Activated CD4-positive, alpha-beta memory T cell treated with anti-CD3 and anti-CD28 coated beads for 36 hours (primary cell): ENCODE measurements at places on chromosomes 1 and 21. TPM values are rescaled to one million over a fixed set of nuclear protein-coding genes. Genes with fewer than 3 reads are reported as not detected.
A peak's percentile ranks its signal among the peaks of the same experiment; 100 is the strongest.

- peak overlapping the region; percentile 23 for H3K27ac ChIP-seq
- peaks cover 10% of the 10 kb centered on the region for H3K4me1 ChIP-seq
- H3K36me3 ChIP-seq = peaks cover 41% of the 10 kb centered on the region
- DNase-seq = no peak
These were observed 42.1 kb downstream of the YARS1 start for GRCh38 chr1:32774950-32775634.

OR10Z1 gene
- not detected for total RNA-seq

DNA sequence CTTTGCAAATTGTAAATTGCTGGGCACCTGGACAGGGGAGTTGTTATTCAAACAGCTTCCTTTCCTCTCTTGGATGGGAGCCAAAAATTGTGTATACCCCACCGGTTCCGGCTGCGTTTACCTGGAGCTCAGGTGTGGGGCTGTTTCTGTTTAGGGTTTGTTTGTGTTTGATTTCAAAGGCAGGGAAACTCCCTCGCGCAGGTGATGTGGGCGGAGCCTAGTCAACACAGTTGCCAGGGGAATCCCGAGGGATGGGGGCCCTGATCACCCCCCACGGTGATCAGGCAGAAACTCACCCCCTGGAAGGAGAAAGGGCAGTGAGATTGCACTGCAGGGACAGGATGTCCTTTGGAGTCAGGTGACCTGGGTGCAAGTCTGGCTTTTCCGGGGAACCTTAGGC, 28.3 kb downstream of the CDCP2 start:
- H3K27ac ChIP-seq = no peak overlapping the region
- no peaks in the 10 kb centered on the region for H3K36me3 ChIP-seq
- no peak for DNase-seq
- no peak overlapping the region for H3K4me3 ChIP-seq

DNA sequence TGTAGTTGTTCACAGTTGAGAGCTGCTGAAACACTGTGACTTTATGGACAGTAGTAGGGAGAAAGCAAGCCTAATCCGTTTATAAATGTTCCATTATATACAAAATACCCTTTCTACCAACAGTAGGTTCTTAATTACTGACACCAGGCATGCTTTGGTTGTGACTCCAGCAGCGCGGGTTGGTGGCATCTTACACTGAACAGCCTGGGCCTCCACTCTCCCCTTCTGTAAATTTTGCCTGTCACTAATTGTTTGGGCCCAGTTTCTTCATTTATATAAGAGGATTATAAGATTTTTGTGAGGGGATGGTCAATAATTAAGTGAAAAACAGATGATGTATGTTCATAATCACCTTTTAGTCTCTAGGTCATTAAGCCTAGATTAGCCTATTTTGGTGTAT, 58.2 kb downstream of the ITSN1 start:
- DNase-seq = no peak
- H3K36me3 ChIP-seq = no peaks in the 10 kb centered on the region
- H3K4me1 ChIP-seq = no peaks in the 10 kb centered on the region

DNA sequence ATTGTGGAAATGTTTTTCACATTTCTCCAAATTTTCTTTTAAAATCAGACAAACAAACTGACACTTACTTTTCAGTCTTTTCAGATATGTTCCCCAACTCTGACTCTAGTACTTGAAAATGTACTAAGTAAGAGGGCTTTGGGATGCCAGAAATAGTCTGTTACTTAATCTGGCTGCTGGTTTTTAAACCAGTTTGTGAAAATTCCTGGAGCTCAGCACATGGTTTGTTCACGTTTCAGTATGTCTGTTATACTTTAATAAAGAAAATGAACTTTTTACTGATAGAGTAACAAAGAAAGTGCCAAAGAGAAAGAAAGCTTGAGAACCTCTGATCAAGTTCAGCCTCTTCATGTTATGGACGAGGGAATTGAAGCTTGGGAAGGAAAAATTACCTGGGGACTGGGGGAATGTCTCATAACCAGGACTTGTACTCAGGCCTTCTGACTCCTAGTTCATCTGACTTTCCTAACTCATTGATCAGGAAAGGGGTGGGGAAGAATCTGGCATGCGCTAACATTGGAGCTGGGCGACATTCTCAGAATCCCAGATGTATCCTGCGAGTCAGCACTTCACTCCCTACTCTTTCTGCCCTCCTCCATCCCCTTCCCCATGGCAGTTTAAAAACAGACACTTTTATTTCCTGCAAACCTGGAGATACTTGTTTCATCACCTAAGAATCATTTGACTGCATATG, 30.8 kb upstream of the DNAJC6 start:
- H3K27me3 ChIP-seq = peaks cover 9% of the 10 kb centered on the region
- DNase-seq = no peak
- H3K4me1 ChIP-seq = no peaks in the 10 kb centered on the region
- no peaks in the 10 kb centered on the region for H3K36me3 ChIP-seq

DNA sequence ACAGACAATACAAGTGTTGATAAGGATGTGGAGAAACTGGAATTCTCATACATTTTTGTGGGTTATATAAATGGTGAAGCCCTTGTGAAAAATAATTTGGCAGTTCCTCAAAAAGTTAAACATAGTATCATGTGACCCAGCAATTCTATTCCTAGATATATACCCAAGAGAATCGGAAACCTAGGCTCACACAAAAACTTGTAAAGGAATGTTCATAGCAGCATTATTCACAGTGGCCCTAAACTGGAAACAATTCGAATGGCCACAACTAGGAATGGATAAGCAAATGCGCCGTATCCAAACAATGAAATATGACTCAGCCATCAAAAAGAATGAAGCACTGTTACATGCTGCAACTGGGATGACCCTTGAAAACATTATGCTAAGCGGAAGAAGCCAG, 3.9 kb upstream of the CD247 start:
- H3K27ac ChIP-seq = no peak overlapping the region
- DNase-seq = no peak
- no peak overlapping the region for H3K4me3 ChIP-seq
- H3K4me1 ChIP-seq = peaks cover 14% of the 10 kb centered on the region

CENPL gene
- 26.3 TPM for total RNA-seq

PLA2G5 gene
- total RNA-seq = not detected

DNA sequence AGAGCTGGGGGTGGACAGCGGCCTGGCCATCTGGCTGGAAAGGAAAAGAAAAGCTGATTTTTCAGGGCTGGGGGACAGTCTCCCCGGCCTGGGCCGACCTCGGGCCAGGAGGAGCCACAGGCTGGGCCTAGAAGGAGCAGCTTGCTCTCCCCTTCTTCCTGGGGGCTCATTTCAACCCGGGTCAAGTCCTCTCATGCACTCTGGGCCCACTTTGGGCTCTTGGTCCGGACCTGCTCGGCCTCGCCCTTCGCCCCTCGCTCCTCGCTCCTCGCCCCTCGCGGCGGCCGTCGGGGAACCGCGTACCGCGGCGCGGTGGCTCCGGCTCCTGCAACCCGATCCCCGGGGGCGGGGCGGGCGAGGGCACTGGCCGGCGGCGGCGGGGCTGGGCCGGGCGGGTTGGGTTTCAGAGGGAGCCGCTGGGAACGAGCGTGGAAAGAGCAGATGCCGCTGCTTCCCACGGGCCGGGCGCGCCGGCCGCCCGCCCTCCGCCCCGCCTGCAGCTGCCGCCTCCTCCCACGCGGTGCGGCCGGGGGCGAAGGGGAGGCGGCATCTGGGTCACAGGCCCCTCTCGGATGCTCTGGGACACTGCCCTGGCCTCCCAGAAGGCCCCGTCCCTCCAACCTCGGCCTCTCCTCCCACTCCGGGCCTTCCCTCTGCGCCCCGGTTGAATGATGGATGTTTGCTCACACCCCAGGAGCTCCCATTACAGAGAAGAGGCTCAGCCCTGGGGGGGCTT, 6.6 kb downstream of the HEYL start:
- no peaks in the 10 kb centered on the region for H3K36me3 ChIP-seq
- peaks cover 27% of the 10 kb centered on the region for H3K27me3 ChIP-seq
- no peak for DNase-seq
- no peak overlapping the region for H3K4me3 ChIP-seq
- H3K4me1 ChIP-seq = peaks cover 16% of the 10 kb centered on the region

DNA sequence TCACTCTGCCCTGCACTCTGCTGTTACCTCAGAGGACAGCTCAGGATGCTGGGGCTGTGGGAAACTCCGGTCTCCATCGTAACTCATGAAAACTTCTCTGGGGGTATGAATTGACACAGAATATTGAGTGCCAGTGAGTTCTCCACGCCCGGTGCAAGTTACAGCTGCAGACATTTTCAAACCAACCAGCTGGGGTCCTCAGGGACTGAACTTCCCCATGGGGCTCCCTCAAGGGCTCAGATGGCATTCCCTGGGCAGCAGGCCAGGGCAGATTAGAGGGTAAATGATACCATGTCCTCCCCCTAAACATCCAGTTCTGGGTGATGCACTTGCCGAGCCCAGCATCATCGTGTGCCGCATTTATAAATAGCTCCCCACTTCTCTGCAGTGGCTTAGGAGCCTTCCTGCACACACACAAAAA, 27.8 kb upstream of the CCSAP start:
- no peak for DNase-seq
- no peaks in the 10 kb centered on the region for H3K36me3 ChIP-seq
- no peak overlapping the region for H3K4me3 ChIP-seq
- H3K4me1 ChIP-seq = no peaks in the 10 kb centered on the region
- peaks cover 15% of the 10 kb centered on the region for H3K27me3 ChIP-seq

ITGB2 gene
- total RNA-seq = 247 TPM

NR0B2 gene
- total RNA-seq = not detected

GPR161 gene
- 0.97 TPM for total RNA-seq

- H3K4me1 ChIP-seq = no peaks in the 10 kb centered on the region
- DNase-seq = no peak
- no peaks in the 10 kb centered on the region for H3K27me3 ChIP-seq
- H3K36me3 ChIP-seq = peaks cover 26% of the 10 kb centered on the region
These were observed 47.6 kb downstream of the KDM5B start for GRCh38 chr1:202760589-202760988.

NFASC gene
- 0.24 TPM for total RNA-seq

DNA sequence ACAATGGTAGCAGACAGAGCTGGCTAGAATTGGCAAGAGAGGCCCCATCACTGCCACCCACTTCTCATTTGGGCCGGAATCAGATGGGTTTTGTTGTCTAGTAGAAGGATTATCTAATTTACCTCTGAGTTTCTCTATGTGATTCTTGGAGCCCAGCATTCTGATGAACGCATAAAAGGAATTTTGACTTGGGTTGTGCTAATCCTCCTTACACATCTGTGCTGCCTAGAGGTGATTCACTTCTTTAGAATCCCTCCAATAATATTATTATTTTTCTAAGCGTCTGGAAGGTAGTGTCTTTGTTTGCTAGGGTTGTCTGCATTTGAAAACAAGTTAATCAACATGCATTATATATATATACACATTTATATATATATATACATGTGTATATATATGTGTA, 118.1 kb downstream of the RUNX1 start:
- no peak for DNase-seq
- H3K36me3 ChIP-seq = peaks cover 2% of the 10 kb centered on the region
- no peaks in the 10 kb centered on the region for H3K27me3 ChIP-seq

GRCh38 chr1:21126324-21126723, 50.4 kb downstream of the EIF4G3 start:
- no peaks in the 10 kb centered on the region for H3K4me1 ChIP-seq
- DNase-seq = no peak
- no peak overlapping the region for H3K4me3 ChIP-seq
- peaks cover 14% of the 10 kb centered on the region for H3K36me3 ChIP-seq

DNA sequence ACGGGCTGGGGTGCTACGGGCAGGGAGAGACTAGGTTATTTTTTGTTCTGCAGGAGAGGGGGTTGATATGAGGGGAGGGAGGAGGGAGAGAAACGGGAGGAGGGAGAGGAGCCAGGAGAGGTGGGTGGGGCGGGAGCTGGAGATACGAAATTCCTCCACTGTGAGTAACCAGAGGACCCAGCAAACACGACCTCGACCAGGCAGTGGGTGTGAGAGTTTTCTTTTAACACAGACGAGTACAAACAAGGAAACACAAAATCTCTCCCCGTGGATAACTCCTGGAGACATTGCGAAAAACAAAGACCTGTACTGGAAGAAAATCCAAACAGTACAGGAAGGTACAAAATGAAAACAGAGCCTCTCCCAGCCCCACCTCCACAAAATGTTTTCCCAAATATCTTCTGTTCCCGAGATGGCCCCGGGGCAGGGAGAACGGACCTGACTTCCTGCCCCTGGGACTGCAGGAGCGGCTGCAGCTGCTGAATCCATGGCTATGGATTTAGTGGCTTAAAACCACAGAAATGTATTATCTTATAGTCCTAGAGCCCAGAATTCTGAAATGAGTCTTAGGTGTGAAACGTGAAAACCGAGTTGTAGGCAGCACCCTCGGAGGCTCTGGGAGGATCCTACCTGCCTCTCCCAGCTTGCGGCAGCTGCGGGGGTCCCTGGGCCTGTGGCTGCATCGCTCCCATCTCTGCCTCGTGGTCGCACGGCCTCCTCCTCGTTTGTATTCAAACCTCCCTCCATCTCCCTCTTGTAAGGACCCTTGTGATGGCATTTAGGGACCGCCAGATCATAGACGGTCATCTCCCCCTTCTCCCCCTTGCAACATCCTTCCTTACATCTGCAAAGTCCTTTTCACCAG, 82.2 kb downstream of the RIPK4 start:
- peaks cover 21% of the 10 kb centered on the region for H3K27me3 ChIP-seq
- no peak for DNase-seq
- no peaks in the 10 kb centered on the region for H3K36me3 ChIP-seq
- H3K4me1 ChIP-seq = no peaks in the 10 kb centered on the region
- H3K4me3 ChIP-seq = no peak overlapping the region
- no peak overlapping the region for H3K27ac ChIP-seq

HES5 gene
- 0.17 TPM for total RNA-seq

DNA sequence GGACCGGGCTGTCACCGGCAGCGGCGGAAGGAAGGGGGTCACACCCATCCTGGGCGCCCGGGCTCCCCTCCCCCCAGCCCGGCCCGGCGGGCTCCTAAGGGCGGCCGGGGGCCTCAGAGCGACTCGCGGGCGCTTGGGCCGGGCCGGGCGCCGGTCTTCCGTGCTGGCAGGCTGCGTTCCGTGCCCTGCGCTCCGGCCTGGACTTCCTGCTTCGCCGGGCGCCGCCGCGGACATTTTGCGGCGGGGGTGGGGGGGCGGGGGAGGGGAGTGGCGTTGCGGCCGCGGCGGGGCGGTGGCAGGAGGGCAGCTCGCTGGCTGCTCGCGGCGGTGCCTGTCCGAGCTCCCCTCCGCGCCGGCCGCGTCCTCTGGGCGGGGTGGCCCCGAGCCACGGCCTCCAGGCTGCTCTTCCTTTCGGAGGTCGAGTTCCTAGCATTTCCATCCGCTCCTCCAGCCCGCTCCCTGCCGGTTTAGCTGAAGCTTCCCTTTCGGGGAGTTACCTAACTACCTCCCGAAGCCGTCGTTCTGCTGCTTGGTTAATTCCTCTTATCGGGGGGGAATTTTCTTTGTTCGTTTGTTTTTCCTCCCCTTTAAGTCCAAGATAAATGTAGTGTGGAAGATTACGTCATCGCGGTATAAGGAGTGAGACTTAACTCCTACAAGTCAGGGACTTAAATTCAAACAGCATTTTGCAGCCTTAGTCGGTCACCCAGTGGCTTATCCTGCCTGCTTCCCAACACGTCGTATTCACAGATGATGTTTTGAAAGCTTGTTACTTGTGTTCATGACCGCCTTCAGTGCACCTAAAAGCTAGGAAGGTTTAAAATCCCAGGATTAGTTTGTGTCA, 730 bp downstream of the CDC42 start:
- peaks cover 52% of the 10 kb centered on the region for H3K4me1 ChIP-seq
- H3K27ac ChIP-seq = peak overlapping the region; percentile 99
- peak overlapping the region; percentile 98 for H3K4me3 ChIP-seq
- H3K27me3 ChIP-seq = no peaks in the 10 kb centered on the region

GRCh38 chr1:204390751-204391466, 20.7 kb downstream of the PPP1R15B start:
- no peaks in the 10 kb centered on the region for H3K4me1 ChIP-seq
- no peak overlapping the region for H3K27ac ChIP-seq
- no peaks in the 10 kb centered on the region for H3K27me3 ChIP-seq
- H3K36me3 ChIP-seq = peaks cover 5% of the 10 kb centered on the region
- H3K4me3 ChIP-seq = no peak overlapping the region
